Osteoblast (primary cell): ENCODE measurements at places on chromosomes 16 and 17. TPM values are rescaled to one million over a fixed set of nuclear protein-coding genes. Genes with fewer than 3 reads are reported as not detected.

The PIEZO1 gene
- 187 and 207 TPM in 2 replicates for total RNA-seq

The MYOCD gene
- total RNA-seq = under 0.01 TPM in 2 replicates

The SCNN1B gene
- not detected in 2 replicates for total RNA-seq

The INCA1 gene
- 0.29 and 0.36 TPM in 2 replicates for total RNA-seq

The CNGB1 gene
- total RNA-seq = not detected in 2 replicates

The LITAFD gene
- not detected in 2 replicates for total RNA-seq

The SLC39A11 gene
- 20.9 and 27.1 TPM in 2 replicates for total RNA-seq

The MYH2 gene
- total RNA-seq = not detected in 2 replicates

The UTP18 gene
- total RNA-seq = 31.5 and 38.0 TPM in 2 replicates

The CCL7 gene
- total RNA-seq = 0.29 and 0.36 TPM in 2 replicates

The ZFPM1 gene
- 0.88 and 2.2 TPM in 2 replicates for total RNA-seq

The HOXB5 gene
- not detected in 2 replicates for total RNA-seq

The CCDC78 gene
- total RNA-seq = 2.1 and 2.2 TPM in 2 replicates

The AOC3 gene
- under 0.01 TPM in 1 of 2 replicates, not detected in the other for total RNA-seq

The MMP2 gene
- 2,094 and 2,259 TPM in 2 replicates for total RNA-seq

The DPEP3 gene
- total RNA-seq = not detected in 2 replicates

The ALOX15B gene
- under 0.01 TPM in 2 replicates for total RNA-seq

The CDR2 gene
- 49.5 and 52.5 TPM in 2 replicates for total RNA-seq

The NPW gene
- not detected in 2 replicates for total RNA-seq

The RPTOR gene
- total RNA-seq = 26.5 and 27.9 TPM in 2 replicates

The FBXO39 gene
- 0.36 and 0.59 TPM in 2 replicates for total RNA-seq

The YPEL2 gene
- 24.2 and 28.3 TPM in 2 replicates for total RNA-seq

The ADCY9 gene
- 27.4 and 29.3 TPM in 2 replicates for total RNA-seq

The PLEKHM1 gene
- 30.8 and 38.0 TPM in 2 replicates for total RNA-seq

The NMT1 gene
- 51.8 and 66.6 TPM in 2 replicates for total RNA-seq

The FCSK gene
- 10.3 and 11.9 TPM in 2 replicates for total RNA-seq
